Fibroblast of the aortic adventitia (primary cell): ENCODE measurements at places on chromosomes 7 and 10. TPM values are rescaled to one million over a fixed set of nuclear protein-coding genes. Genes with fewer than 3 reads are reported as not detected.

DNA sequence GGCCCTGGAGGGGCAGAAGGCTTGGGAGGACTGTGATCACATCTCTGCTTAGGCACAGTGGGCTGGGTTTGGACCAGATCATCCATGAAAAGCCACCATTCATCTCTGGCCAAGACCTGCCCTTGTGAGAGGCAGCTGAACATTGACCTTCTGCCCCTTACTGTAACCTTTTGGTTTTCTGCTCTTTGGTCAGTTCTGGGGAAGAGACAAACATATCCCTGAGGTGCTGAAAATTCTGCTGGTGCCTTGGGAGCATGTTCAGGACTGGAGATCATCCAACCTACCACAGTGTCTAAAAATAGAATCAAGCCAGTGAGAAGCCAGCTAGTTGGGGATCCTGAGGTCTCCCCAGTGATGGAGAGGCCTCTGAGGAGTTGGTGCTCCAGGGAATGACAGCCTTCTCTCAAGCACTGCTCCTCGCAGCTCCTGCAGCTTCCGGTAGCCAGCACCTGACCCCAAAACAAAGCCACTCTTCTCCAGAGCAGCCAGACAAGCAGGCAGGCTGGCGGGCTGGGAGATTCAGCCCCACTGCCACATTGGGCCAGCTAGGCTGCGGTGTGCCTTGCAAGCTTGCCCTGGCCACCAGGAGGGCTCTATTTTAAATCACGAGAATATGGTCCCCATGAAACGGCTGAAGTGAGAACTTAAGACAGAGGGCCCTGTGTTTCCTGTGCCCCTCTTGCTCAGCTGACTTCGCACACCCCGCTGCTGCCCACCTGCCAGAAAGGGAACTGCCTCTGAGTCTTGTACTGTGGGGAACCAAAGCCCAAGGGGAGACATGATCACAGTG, 37.8 kb upstream of the UBE2H start:
- DNase-seq = peak; percentile 18

DNA sequence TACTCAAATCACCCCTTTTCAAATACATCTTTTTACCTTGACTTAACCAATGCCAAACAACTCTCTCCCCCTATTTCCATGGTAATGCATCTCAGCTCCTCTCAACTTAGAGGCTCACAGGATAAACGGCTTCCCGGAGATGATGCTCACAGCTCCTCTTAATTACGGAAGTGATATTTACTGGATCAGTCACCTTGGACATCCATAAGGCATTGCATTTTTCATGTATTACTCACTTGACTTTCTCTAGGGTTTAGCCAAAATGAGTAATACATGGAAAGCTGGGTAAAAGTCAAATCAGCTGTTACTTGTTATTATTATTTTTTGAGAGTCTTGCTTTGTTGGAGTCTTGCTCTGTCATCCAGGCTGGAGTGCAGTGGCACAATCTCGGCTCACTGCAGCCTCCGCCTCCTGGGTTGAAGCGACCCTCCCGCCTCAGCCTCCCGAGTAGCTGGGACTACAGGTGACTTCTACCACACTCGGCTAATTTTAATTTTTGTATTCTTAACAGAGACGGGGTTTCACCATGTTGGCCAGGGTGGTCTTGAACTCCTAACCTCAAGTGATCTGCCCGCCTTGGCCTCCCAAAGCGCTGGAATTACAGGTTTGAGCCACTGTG, 73.3 kb upstream of the RHEB start:
- peak; percentile 97 for DNase-seq

CRYGN gene
- 0.09 and 0.16 TPM in 2 replicates for total RNA-seq

DNA sequence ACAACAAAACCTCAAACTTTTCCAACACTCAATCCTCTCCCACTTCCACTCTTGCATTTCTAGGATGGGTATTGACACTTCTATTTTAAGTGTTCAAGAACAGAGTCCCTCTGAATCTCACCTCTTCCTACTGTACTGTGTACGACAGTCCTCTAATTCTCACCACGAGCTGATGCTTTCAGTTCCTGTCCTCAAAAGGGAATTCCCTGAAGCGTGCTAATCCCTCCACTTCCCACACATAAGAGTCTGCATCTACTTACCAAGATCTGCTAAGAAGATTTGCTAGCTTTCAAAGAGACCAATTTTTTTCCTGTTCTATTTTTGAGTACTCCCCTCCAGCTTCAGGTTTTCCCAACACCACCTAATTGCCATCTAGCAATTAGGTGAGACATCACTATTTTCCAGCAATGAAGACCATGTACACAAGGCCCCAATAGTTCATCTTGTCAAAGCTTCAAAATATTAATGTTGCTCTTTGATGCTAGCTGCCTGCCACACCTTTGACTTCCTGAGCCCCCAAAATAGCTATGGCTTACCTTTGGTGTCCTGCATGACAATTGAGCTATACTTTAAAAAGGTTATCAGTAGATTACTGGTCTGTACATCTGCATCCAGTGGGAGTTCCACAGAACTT, 54.4 kb downstream of the ARMH3 start:
- DNase-seq = no peak

- DNase-seq = no peak
Observed at GRCh38 chr7:26583094-26583648, 281.2 kb downstream of the SKAP2 start.

LEP gene
- under 0.01 TPM in 1 of 2 replicates, not detected in the other for total RNA-seq

DNA sequence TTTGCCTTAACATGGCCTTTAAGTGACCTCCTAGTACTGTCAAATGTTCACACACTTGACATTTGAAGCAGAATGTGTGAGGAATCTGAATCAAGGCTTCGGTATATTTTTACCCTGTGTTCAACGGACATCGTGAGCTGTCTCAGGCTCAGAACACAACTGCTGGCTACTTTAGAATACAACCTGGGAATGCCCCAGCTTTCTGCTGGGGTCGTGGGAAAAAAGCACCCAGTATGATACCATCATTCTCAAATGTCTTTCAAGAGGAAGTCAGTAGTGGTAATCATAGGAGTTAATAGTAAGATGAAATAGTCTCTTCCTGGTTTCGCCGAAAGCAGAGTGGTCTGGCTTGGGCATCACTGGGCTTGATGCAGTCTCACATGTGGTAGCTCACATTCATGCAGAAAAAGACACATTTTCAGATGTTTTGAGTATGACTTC, 67.2 kb downstream of the CREB5 start:
- DNase-seq = no peak

DNA sequence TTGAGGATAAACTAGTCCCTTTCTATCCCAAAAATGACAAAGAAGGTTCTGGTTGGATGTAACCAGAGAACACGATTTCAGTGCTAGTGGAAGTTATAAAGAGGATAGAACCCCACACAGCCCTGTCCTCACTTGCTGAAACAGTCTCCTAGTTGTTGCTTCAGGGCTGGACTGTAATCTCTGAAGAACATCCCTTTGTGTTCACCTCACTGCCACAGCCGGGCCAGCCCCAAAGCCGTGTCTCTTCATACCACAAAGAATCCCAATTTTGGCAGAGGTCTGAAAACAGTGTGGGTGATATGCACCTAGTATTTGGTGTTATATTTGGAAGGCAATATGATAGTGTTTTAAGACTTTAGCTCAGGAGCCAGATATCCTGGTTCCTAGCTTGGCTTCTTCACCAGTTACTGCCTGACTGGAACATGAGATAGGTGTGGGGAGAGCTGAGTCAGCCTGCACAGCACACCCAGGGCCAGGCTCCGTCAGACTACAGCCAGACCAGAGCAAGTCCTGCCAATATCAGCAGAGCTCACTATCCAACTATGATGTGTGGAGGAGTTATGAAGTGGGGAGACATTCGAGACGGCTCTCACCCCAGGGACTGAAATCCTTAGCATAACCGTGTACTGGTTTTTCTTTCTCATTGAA, 21.2 kb downstream of the CYP3A4 start:
- DNase-seq = peak; percentile 81

ADAM8 gene
- total RNA-seq = 0.36 TPM in 1 of 2 replicates, not detected in the other

CC2D2B gene
- 0.09 TPM in 1 of 2 replicates, not detected in the other for total RNA-seq

ASB10 gene
- total RNA-seq = not detected in 2 replicates

GRCh38 chr10:119522747-119523426, 19.6 kb downstream of the RGS10 start:
- no peak for DNase-seq

- DNase-seq = no peak
Observed at GRCh38 chr10:133100706-133101415, 13.1 kb downstream of the ADGRA1 start.

- DNase-seq = no peak
Observed at GRCh38 chr7:36794689-36795088, 70.4 kb upstream of the AOAH start.

GRCh38 chr10:76514321-76514720, 1082.9 kb downstream of the LRMDA start:
- DNase-seq = no peak

WEE2 gene
- under 0.01 TPM in 1 of 2 replicates, not detected in the other for total RNA-seq

- peak; percentile 46 for DNase-seq
Observed at GRCh38 chr7:80294346-80294745, 159.7 kb downstream of the GNAI1 start.

OR6B1 gene
- not detected in 2 replicates for total RNA-seq

RHOBTB1 gene
- total RNA-seq = 15.8 and 27.0 TPM in 2 replicates

DNA sequence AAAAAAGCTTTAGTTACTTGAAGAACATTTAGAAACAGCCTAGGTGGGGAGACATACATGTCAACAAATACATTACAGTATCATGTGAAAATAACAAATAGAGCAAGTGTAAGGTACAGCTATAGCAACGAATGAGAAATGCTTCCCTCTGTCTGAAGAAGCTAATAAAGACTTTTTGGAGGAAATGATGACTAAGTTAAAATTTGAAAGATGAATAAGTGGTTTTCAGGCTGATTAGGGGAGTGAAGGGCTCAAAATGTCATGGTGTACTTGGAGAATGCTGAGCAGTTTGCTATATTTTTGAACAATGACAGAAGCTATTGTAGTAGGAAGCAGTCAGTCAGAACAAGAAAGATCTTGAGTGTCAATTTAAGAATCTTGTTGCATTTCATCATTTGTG, 2.8 kb upstream of the ARMC3 start:
- DNase-seq = no peak

GRCh38 chr7:749140-749551, 22.1 kb upstream of the PRKAR1B start:
- peak; percentile 73 for DNase-seq

GRCh38 chr7:120805636-120806388, 52.1 kb downstream of the TSPAN12 start:
- DNase-seq = peak; percentile 76

DNA sequence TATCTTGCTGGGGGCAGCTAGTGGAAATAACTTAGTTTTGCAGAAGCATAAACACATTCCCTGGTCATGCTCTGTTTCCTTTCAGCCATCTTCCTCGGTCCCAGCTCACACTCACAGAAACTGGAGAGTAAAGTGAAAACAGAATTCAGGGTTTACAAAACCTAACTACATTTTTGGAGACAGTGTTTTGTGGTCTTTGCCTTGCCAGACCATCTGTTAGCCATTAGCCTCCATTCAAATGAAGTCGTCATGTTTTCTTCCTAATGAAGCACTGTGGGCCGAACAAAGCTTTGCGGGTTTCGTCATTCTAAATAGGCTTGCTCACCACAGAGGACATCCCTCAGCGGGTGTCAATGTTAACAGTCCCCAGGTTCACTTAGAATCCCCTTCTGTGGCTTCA, 214.6 kb upstream of the TMEM72 start:
- peak; percentile 90 for DNase-seq

DNA sequence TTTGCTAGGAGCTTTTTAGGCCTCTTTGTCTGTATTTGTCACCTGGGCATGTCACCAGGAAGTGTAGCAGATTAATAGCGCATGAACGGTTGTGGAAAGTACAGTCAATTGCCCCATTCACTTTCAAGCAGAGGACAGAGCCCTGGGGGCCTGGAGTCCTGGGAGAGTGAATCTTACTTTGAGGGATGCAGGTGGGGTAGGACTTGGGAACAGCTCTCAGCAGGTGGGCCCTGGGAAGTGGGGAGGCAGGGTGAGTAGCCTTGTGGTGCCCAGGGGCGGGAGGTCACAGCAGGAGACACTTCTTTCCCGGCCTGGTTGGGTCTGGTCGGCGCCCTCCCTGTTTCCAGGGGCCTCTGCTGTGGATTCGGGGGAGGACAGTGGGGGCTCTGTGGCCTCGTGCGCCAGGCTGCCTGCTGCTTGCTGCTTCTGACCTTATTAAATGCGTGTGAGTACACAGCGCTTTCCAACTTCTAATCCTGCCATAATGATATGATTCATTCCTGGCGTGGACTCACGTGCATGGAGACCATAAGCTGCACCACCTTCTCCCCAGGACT, 51.6 kb upstream of the AQP1 start:
- no peak for DNase-seq

PTPN20 gene
- total RNA-seq = 0.27 TPM in 1 of 2 replicates, not detected in the other

GRCh38 chr7:125088555-125088954, 158.9 kb upstream of the POT1 start:
- no peak for DNase-seq

- DNase-seq = no peak
Observed at GRCh38 chr10:7035126-7035761, 375.6 kb downstream of the SFMBT2 start.

GRCh38 chr10:98339799-98340198, 71.8 kb upstream of the LOXL4 start:
- no peak for DNase-seq

GRCh38 chr7:73985737-73986141, 42.2 kb upstream of the ELN start:
- DNase-seq = no peak

DNA sequence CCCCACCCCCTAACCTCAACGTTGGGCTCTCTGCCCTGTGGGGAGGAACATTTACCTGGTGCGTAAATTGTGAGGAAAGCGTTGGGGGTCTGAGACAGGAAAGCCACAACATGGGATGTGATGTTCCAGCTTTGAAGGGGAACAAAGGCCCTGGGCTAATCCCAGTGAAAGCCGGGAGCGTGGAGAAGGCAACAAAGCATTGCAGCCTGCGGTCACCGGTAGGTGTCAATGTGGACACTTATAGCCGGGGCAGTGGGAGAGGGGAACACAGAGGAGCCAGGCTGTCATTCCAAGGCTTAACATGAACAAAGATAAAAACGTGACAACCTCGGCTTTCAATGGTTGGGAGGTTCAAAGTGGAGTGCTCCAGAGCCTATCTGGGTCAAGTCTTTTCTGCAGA, 12.7 kb downstream of the PTF1A start:
- no peak for DNase-seq

DNA sequence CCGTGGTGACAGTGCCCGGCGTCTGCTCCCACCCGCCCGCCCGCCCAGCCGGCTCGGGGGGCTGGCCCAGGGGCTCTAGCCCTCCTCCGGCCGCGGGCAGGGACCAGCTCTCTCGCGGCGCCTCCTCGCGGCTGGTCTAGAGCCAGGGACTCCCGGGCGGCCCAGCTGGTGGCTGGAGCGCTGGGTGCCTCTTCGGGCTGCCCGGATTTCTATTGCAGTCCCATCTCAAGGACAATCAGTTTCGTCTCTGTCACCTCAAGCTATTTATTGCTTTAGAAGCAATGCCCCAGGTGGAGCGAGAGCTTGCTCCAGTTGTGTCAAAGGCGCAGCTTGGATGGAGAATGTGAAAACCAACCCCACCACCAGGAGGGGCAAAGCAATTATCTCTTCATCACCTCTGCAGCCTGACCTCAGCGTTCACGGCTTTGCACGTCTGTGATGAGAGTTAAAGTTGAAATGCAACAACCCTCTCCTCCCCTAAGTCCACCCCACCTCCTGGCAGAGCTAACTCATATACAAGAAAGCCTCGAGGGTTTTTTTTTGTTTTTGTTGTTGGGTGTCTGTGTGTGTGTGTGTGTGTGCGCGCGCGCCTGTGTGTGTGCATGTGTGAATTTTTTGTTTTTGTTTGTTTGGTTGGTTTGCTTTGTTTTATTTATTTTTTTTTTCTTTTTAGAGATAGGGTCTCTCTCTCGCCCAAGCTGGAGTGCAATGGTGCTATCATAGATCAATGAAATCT, at the start of gene ITGA8:
Gene ITGA8 (minus strand): TSS at position 24 of the 736 bp plus-strand sequence. CDS start 151 bp downstream, outside the sequence.
- peak; percentile 30 for DNase-seq

TMEM184A gene
- total RNA-seq = not detected in 2 replicates
